Stimulated activated CD4-positive, alpha-beta T cell treated with anti-CD3 and anti-CD28 coated beads, Interleukin-4, amount 100 ng/mL, for 24 hours (primary cell): ENCODE measurements at places on chromosomes 1 and 21.

DNA sequence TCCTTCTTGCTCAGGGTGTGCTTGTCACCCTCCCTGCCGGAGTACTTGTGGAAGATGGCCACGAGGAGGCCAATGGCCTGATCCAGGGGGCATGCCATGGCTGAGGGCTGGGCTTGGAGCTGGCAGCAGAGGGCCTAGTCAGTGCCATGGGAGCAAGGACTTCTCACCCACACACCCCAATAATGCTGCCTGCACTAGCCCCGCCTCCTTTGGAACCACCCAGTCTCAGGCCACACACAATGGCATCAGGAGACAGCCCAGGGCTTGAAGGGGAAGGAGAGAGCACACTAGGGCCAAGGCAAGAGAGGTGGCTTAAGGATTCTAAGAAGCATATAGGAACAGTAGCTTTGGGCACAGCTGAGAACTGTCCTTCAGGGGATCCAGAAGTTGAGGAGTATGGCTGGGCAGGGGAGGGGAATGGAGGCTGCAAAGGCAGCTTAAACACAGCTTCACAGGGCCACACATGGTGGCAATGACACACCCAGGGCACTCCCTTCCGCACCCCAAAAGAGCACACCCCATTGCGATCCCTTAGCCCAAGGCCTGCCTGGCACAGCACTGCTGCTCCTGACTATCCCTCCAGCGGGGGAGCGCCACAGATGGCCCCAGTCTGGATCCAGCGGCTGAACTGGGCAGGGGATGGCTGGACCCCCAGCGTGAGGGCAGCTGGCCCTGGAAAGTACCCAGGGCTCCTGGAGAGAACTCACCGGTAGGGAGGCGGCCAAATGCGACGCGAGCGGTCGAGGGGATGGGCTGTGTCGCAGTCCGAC is at the start of gene S100A6:
Gene S100A6, minus strand, starts transcription at position 750 of the 770 bp plus-strand sequence. Its CDS starts 652 bp downstream, at position 98.
- peak; percentile 42 for DNase-seq

DNA sequence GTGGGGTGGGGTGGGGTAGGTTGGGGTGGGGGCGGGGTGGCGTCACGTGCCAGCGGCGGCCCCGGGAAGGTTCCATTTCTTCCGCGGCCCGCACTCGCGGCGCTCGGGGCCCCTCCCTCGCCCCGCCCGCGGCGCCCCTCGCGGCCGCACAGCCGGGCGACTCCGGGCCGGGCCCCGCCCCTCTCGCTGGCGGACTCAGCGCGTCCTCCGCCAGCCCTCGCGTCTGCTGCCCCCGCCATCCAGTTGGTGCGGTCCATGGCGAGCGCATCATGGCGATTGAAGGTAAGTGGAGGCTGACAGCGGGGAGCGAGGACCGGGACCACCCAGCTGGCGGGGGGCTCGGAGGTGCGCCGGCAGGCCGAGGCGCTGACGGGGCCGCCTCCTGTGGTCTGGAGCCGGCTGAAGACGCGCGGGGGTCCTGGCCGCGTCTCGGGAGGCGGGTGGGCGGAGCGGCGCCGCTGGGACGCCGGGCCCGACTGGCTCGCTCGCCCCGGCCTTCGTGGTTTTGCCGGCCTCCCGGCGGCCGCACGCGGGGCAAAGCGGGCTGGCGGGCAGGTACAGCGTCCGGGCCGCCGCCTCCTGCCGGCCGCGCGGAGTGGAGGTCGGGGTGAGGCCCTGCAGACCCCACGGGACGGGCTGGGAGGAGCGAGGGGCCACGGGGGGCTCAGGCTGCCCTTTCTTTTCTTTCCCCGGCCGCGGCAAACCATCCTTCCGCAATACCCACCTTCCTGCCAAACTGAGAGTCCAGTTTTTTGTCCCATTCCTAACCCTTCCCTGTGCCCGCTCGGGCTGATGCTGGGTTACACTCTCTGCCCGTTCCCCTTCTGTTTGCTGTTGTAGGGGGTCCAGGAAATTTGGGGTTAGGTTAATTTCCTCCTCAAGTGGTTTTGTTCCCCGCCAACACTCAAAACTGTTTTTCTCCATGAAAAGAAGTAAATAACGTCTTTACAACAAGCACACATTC is at the start of gene SYT14:
Gene SYT14, plus strand, starts transcription at position 222 of the 964 bp plus-strand sequence. Its CDS starts 48 bp downstream, at position 270.
- DNase-seq = no peak

DNA sequence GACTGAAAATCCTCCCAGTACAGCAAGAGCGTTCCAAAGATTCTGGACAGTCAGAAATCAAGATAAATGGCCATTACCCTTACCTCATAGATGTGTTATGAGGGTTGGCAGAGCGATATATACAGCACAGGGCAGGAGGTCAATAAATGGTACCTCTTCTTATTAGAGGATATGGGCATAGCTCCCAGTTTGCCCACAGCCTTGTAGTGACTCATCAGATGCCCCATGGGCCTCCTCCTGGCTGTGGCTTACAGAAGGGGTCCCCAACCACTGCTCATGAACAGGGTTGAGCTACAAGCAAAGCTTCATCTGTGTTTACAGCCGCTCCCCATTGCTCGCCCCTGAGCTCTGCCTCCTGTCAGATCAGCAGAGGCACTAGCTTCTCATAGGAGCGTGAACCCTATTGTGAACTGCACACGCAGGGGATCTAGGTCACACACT is 7.3 kb upstream of the IFNGR2 start:
- DNase-seq = no peak

GRCh38 chr1:183883623-183884022 is 78.7 kb downstream of the RGL1 start:
- DNase-seq = no peak

GRCh38 chr1:31548534-31548906 is 27.8 kb upstream of the TINAGL1 start:
- no peak for DNase-seq

DNA sequence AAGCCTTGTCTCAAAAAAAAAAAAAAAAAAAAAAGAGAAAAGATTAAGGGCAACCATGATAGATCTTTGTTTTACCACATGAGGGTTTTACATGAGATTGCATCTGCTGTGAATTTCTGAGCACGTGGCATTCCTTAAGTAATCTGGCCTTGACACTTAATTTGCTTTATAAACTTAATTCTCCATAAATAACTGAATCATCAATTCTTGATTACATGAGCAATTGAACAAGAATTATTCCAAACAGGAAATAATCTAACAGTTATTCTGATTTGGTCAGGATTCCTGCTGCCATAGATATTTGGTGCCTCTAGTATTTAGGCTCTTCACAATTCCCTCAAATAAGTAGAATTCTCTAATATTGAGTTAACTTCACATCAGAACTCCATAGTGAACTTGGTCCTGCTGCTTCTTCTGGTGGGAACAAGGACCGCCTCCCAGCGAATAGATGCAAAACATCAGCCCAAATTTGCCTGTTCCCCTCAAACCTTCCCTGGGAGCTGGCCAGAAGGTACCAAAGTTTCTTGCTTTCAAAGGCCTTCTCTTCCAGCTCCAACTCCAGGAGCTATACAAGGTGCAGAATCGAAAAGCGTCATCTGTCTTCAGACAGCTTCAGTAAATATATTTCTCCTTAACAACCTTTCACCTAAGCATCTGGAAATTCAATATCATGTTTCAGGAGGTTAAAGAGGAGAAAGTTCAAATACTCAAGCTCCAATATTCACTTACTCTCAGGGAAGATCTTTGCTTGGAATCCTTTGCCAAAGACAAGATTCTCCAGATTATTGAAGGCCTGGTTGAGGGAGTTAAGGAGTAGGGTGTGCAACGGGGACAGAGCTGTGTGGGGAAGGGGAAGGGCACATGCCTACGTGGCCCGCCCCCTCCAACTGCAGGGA is 1.0 kb downstream of the KRTCAP2 start:
- peak; percentile 48 for DNase-seq

DNA sequence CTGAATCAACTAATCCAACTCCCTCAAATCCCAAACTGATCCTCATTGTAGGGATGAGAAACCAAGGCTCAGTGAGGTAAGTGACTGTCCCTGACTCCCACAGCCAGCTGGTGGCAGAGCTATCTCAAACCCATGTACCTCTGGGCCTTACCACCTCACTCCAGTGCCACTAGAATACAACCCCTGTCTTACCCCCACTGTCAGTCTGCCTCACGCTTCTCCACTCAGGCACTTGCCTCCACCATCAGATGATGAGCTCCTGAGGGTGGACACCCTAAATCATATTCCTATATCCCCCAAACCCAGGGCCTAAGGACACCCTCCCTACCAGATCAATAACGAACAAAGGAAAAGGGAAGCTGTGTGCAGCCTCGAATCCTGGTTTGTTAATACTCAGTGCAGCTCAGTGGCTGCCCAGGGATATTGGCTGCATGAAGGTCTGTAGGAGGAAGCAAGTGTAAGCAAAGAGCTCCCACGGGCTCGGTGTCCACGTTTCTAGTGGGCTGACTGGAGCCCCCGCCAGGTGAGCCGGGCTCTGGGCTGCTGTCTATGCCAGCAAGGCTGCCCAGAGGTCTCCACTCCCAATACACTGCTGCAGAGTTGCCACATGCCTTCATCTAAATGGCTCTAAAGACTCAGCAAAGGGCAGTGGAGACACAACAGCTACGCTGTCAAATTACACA is 533.4 kb downstream of the MATN1 start:
- DNase-seq = no peak

- DNase-seq = no peak
These were observed 32.0 kb downstream of the SORT1 start for GRCh38 chr1:109365642-109366204.

DNA sequence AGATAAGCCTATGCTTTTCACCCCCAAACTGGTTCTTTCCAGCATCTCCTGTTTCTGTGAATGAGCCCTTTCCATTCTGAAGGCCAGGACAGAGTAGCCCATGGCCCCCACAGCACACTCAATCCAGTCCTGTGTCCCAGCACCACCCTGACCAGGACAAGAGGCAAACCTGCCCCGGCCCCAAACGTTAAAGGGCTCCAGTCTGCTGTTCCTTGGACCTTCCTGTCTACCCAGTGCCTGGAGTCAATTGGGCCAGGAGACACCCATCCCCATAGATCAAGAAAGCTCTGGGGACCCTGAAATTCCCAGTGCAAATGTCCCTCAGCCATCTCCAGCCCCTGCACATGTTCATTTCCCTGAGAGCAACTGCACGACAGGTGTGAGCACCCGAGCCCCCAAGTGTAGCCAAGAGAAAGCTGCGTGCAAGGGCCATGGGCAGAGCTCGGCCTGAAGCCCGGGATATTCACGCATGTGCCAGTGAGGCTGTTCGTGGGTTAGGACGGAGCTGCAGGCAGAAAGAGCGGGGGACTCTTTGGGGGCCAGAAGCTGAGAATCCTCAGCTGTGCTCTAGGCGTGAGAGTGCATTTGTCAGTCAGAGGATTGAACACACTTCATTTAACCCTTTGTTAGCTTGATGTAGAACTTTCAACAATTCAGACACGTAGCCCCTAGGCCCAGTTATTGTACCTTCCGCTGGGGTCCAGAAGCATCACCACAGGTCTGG is 4.2 kb upstream of the RIPK4 start:
- DNase-seq = no peak

DNA sequence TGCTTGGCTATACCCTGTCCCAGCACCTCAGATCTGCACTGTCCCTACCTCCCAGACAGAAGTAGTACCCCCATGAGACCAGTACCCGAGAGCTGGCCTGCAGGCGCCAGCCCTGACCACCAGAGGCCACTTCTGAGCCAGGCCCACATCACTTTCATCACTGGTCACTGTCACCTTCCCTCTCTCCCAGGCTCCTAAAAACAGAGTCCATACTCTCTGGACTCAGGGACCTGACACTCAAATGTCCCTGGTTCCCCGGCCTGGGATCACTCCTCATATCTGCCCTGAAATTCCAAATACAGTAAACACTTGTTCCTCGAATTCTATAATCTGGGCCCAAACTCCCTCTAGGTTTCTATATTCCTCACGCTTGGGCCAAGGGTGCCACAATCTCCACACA is 18.7 kb downstream of the TMEM53 start:
- no peak for DNase-seq

DNA sequence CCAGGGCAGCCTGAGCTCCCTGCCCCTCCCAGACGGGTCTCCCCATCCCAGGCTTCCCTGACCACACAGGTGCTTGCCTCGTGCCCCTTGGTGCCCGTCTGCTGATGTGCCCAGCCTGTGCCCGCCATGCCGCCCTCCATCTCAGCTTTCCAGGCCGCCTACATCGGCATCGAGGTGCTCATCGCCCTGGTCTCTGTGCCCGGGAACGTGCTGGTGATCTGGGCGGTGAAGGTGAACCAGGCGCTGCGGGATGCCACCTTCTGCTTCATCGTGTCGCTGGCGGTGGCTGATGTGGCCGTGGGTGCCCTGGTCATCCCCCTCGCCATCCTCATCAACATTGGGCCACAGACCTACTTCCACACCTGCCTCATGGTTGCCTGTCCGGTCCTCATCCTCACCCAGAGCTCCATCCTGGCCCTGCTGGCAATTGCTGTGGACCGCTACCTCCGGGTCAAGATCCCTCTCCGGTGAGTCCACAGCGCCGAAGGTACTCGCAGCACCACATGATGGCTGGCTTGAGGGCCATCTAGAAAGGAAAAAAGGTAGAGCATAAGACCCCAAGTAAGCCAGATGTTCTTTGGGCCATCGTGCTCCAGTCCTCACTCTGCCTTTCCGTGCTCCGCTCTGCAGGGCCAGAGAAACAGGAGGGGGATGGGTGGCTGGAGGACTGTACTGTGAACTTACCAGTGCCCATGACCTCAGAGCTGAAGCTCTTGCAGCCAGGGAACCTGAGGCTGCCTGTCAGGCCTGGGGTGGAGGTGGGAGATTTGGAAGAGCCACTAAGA is 1.4 kb downstream of the ADORA1 start:
- DNase-seq = no peak

DNA sequence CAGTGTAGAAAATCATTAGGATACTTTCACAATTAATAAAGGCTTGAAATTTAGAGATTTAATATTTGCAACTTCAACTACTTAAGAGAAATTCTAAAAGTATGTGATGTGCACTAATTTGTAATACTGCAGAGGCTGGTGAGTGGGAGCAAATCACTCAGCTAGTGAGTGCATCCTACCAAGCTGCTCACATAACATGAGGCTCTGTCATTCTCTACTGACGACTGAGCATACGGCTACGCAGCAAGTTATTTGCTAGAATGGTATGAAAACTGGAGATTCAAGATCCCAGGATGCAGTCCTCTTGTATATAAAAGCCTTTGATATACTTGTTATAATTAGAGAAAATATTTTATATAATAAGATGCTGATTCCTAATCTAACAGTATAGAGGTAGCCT is 90.1 kb downstream of the ATP1B1 start:
- DNase-seq = no peak

DNA sequence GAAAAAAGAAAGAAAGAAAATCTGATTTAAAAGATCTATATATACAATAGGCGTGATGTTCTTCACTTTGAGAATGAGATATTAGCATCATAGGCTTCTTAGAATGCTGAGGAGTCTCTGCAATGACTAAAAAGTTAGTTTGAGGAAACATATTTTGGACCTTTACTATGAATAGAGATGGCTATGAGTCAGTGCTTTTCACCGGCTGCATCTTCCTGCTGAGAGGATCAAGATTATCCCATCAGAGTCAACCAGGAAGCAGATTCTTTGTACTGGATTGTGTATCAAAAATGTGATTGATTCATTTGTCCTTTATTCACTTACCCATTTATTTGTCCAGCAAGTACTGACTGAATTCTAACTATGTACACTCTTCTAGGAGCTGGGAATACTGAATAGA is 144.2 kb downstream of the KCNK2 start:
- no peak for DNase-seq

- no peak for DNase-seq
These were observed 275.8 kb downstream of the TGFB2 start for GRCh38 chr1:218620956-218621355.

- no peak for DNase-seq
These were observed 1.1 kb downstream of the AKR1A1 start for GRCh38 chr1:45551684-45552083.
